ENCODE measurements at places on chromosomes 7 and 10.

DNA sequence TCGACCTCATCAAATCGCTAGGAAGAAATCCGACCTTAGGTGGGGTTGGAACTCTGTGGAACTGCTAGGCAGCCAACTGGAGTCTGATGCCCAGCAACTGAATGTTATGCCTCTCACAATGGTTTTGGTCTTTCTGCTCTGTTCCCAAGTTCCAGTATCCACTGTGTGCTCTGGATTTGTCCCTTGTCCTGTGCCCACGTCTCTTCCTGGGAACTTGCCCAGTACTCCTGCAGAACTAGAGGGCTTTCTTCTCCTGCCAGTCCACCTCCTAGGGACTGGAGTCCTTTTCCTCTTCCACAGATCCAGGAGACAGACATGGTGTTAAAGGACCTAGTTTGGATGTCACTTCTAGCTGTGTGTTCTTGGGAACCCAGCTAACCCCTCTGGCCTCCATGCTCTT lies 26.6 kb downstream of the PRTFDC1 start:
- no peak for DNase-seq

DNA sequence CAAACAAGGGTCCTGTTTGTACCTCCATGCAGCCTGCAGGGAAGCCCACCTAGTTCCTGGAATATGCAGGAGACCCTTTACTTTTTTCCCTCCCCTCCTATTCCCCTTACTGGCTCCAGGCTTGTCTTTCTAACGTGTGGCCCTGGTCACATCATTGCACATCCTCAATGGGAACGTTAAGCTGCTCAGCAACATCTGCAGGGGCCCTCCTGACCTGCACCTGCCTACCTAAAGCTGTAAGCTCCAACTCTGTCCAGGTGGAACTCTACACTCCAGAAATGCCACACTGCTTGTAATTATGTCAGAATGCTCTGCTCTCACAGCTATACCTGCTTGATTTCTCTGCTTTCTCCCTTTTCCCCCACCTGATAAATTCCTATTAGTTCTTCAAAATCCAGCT lies 72.1 kb downstream of the ARMC3 start:
- no peak for DNase-seq

- DNase-seq, result peak; percentile 11
Observed at GRCh38 chr10:132893090-132893489, 49.3 kb downstream of the CFAP46 start.

DNA sequence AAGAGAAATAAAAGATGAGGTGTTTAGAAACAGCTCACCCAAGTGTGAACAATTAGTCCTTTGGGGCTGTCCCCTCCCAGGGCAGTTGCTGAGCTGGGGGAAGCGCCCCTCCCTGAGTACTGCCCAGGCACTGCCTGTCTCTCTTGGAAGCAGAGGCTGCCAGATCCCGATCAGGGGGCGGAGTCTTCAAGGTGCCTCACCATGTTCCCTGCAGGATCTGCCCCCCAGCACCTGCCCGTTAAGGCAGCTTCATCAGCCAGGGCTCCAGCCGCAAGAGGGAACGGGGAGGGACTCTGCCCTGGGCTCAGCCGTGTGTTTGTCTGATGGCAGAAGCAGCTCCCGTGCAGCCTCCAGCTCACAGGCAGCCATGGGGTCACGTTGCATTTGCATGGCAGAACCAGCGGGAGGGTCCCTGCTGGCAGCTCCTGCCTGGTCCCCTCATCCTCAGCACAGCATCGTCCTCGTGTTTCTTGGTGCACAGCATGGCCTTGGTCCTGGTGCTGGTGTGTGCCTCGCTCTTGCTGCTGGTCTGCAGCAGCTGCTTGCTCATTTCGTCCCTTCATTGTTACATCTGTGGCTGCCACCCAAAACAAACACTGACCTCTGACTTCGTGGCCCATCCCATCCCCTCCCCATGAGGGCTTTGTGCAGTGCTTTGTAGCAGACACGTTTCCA lies 10.7 kb upstream of the DPYSL4 start:
- DNase-seq, result no peak

DNA sequence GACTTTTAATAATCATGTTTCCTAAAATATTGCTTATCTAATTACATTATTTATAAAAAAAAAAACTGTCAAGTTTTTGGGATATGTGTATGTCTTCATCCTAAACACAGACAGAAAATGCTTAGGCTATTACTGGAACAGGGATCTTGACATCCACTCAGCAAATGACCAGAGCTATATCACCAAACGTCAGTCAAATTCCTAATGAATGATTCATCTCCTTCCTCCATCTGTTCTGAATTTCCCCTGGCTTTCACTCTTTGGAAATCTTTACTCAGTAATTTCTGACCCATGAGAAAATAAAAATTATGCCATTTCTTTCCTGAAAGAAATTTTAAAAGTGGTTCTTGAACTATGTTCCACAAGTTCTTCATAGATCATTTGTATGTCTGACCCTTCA lies 552.4 kb upstream of the KCND2 start:
- DNase-seq, result peak; percentile 89

DNA sequence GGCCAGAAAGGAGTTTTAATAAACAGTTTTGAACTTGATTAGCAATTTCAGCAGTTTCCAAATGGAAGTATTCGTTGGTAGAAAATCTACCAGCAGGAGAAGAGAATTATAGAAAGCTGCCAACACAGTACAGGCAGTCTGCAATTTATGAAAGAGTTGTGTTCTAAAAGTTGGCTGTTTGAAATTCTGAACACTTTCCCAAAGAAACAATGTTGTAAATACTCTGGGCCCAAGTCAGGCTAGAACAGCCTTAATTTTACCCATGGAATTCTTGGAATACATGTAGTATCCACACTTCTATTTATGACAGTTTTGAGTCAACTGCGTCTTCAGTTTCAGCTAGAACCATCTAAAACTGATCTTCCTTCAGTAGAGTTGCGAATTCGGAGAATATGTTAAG lies 42.5 kb downstream of the AVL9 start:
- DNase-seq, result no peak

DNA sequence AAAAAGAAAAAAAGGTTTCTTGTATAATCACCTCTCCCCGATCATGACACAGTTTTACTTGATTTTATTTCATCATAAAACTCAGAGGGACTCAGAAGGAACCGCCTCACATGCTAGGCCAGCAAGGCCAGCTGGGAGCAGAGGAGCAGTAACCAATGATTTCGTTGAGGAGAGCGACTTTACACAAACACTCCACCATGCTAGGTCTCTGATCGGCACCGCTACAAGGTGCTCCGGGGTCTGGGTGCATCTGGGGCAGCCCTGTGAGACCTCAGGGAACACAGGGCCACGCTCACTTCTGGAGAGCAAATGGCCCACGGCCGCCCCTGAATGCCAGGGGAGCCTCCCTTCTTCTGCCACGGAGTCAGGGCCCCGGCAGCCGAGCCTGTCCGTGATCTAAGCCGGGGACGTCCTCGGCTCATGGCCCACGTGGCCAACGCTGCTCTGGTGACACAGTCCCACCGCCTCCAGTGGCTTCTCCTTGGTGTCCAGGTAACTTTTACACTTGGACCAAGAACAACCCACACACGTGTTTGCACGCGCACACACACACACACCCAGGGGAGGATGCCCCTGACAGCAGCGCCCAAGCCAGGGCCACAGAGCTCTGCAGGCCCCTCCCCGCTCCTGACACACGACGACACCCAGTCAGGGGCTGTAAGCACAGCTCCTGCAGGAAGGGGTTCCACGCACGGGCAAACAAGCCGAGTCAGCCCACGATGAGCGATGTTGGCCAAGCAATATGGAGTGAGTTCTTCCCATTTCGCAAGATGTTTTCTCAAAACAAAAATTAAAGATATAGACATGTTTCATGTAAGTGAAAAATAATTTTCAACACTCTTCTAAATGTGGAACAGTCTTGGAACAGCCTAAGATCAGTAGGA lies 332.3 kb downstream of the DNAJB6 start:
- no peak for DNase-seq

DNA sequence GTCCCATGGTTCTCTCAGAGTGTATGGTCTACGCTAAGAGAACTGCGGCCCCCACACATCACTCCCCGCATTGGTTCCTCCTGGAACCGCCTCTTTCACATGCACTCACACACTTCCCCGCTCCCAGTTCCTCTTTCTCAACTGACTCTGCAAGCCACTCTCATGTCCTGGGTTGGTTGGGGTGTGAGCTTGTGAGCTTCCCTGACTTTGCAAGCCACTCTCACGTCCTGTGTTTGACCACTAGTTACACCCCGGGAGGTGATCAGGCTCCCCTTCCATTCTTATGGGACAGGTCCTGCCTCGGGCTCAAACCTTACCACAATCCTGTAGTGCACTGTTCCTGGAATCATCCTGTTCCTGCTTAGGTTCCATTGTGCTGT lies 105.0 kb downstream of the TRIM24 start:
- DNase-seq, result no peak

DNA sequence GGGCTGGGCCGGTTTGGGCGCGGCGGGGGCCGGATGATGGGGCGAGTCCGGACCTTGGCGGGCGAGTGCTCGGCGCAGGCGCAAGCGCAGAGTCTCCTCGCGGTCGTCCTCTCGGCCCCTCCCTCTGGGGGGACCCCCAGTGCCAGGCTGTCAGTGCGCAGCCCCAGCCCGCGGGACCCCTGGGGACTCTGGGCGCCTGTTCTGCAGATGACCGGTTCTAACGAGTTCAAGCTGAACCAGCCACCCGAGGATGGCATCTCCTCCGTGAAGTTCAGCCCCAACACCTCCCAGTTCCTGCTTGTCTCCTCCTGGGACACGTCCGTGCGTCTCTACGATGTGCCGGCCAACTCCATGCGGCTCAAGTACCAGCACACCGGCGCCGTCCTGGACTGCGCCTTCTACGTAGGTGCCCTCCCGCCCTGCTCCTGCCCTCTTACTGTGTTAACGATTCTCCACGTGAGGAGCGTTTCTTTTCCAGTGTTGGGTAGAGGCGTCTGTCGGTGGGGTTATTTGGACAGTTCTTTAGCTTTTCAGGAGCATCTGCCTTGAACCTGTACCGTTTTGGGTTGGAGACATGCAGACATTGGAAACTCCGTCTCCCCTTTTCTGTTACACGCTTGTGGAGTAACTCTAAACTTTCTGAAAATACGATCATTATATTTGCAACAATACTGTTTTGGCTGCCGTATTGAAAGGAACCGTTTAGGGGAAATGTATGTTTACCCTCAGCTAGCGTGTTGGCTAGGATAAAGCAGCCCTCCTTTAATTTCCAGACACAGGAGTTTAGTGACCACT lies 706 bp downstream of the BUB3 start:
- DNase-seq, result peak; percentile 42

- DNase-seq, result no peak
Observed at GRCh38 chr7:151672716-151673115, 153.0 kb upstream of the RHEB start.

GRCh38 chr10:122981066-122981464 lies 864 bp downstream of the PSTK start:
- DNase-seq, result peak; percentile 67

DNA sequence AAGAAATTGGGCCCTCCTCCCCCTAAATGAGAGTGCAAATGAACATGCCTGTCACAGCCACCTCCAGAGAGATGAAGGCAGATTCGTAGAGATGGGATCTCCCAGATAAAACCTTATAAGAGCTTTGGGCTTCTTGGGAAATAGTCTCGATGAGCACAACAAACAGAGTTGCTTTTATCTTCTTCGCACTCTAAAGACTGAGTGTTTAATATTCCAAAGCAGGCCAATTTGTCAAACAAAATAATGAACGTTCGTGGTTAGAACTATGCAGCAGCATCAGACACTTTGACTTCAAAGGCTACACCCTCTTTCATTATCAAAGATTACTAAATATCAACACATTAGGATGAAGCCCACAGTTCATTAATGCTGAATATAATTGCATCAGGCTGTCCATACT lies 256.2 kb downstream of the SKIDA1 start:
- DNase-seq, result no peak

- DNase-seq, result no peak
Observed at GRCh38 chr10:88647061-88647615, 17.1 kb upstream of the LIPF start.

- DNase-seq, result no peak
Observed at GRCh38 chr10:90042075-90042474, 340.7 kb downstream of the KIF20B start.

- DNase-seq, result no peak
Observed at GRCh38 chr10:93305122-93305521, 177.0 kb downstream of the MYOF start.

DNA sequence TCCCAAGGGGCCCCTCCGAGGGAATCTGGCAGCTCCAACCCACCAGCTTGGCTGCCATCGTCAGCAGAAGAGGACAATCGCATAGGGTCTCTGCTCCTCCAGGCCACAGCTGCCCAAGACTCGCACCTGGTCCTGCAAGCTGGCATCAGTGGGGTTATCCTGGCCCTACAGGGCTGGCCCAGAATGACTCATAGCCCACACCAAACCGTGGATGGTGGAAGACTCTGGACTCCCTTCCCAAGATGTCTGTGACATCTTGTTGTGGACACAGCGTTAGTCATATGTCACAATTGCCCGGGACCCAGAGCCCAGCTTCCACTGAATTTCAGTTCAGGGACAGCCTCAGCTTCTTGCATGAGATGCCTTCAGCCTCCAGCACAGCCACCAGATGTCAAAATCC lies 91.5 kb upstream of the CUX1 start:
- DNase-seq, result no peak
